Fibroblast of pulmonary artery (primary cell): ENCODE measurements at places on chromosomes 5 and 9.

DNA sequence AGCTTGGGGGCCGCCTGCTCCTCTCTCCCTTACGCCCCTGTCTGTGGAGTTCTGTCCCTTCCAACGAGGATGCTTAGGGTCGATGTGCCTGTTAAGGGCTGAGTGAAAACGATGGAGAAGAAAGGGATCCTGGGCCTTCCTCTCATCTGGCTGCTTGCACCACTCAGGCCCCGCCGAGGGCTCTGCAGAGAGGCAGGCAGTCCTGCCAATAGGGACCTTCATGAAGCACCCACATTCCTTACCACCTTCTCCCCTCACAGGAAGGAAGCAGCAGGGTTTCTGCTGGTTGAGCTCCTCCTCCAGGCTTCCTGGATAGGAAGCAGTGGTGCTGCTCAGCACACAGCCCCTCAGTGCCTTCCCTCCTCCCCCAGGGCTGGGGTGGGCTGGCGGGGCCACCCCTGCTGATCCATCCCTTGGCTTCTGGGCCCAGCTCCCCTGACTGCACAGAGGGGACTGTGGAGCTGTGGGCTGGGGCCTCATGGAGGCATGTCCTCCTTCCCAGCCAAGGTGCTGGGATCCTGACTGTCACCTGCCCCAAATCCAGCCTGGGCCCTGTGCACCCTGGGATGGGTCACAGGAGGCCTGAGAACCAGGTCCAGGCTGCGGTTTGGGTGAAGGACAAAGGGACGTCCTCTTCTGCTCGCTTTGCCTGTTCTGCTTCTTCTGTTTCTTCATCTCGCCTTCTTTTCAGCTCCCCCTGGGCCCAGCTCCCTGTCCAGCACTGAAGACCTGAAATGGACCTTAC, 50.5 kb downstream of the AHRR start:
- DNase-seq, result peak; percentile 18

- peak; percentile 73 for DNase-seq
Observed at GRCh38 chr5:73374520-73375190, 73.9 kb downstream of the FOXD1 start.

DNA sequence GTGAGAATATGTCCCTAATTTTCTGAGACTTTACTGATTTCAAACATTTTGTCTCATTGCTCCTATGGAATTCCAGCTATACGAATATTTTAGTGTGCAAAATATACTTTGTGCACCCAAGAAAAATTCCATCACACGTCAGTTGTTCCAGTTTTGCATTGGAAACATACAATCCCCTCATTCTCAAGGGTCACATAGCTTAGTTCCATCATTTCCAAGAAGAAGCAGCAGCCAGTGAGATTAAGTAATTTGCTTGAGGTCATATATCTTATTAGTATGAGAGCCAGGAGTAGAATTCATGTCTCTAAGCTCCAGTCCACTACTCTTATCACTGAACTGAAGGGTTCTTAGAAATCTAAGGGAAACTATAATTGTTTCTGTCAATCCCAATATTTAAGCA, 746.7 kb upstream of the C9orf72 start:
- DNase-seq, result no peak

DNA sequence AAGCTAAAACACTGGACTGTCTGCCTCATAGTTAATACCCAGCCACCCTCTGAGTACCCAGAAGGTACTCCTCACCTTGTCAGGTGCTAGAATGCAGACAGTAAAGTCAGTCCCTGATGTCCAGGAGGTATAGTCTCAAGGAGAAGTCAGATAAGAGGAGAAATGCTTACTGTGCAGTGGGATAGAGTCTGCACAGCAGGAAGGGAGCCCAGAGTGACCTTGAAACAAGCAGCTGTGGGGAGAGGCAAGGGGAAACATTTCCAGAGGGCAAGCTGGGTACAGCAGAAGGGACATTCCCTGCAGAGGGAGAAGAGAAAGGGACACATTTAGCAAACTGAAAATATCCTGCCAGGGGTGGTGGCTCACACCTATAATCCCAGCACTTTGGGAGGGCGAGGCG, 122.7 kb downstream of the GCNT1 start:
- no peak for DNase-seq
